Cerebellar nuclear complex (tissue), 1 donor: ENCODE measurements at places on chromosomes 6 and 20.

DNA sequence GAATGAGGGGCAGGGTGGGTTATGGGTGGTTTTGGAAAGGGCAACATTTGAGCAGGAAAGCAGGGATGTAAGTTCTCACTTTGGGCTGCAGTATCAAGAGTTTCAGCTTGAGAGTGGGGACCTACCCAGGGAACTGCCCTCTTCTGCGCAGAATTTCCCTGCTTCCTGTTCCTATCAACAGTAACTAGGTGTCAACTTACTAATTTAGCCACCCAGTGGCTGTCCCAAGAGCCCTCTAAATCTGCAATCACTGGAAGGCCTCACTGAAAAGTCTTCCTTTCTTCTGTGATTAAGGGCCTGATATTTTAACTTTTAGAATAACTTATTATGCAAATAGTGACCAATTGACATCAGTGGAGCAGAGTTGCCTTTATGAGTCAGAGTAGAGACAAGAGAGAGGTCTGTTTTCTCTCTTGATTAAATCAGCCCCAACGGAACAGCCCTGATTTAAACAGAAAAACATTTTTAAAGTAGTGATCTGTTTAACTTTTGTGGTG is 118.2 kb upstream of the RIPOR2 start:
- no peak for DNase-seq

DNA sequence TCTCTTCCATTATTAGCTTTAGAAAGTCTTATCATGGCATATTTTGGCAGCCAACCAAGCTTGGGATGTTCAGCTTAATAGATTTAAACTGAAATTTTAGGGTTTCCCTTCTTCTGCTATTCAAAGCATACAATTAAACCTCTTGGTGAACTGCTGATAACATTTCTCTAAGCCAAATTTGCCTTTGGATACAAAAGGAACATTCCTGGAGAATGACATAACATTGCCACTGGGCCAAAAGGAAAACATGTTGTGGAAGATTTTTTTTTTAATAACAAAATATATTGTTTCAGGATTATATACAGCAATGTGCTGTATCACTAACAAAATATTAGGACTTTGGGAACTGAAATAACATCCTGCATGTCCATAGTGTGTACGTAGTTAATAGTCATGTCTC is 215.1 kb upstream of the TBX18 start:
- DNase-seq, result no peak

DNA sequence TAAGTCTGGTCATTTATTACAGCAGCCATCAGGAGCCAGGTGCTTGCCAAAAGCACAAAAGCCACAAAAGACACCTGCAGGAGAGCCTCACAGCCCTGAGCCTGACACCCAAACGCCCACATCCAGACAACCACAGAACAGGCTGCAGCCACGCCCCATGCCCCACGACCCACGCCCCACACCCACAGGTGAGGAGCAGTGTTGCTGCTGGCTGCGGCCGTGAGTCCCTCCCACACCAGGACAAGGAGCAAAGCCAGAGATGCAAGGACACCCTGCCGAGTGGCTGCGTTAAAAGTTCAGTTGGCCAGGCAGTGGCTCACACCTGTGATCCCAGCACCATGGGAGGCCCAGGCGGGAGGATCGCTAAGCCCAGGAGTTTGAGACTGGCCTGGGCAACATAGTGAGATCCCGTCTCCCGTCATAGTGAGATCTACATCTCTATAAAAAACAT is 43.0 kb downstream of the SLC2A4RG start:
- no peak for DNase-seq

GRCh38 chr6:154257067-154257466 is 99.5 kb downstream of the IPCEF1 start:
- no peak for DNase-seq

GRCh38 chr6:29531668-29532067 is 27.9 kb downstream of the UBD start:
- DNase-seq, result no peak

GRCh38 chr6:105954148-105954547 is 132.0 kb upstream of the PRDM1 start:
- DNase-seq, result no peak

- peak; percentile 88 for DNase-seq
These were observed 351.0 kb downstream of the BCKDHB start for GRCh38 chr6:80457439-80457933.

DNA sequence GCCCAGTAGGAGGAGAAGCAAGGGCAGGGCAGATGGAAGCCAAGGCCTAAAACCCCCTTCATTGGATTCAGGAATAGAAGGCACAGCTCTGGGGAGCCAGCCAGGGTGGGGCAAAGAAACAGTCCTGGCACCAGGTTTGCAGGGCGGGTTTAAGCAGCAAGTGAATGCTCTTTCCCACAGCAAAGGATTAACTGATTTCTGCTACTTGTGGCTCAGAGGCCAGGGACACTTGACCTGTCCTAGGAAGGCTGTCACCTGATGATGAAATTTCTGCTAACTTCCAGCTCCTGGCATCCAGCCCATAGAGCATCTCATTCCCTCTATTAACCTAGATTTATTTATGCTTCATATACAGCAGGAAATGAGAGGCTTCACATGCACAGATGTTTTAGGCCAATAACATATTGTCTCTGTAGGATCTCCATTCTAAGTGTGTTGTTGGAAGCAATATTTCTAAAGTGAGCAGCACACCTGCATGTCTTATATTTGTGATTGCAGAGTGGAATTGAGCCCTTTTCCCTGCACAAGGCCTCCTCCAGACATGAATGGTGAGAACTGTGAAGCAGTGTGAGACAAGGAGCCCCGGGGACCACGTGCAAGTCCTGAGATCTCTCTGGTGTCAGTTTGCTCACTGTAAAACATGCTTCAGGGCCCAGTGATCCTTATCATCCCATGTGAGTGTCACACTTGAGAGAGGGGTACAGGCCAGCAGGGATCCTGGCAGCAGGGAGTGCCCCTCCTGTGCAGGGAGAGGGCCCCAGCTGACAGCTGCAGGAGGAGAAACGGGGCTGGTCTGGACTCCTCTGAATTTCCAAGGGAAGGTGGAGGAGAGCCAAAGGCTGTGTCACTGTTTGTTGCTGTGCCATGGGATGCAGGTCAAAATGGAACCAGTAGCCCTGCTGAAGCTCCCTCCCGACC is 41.1 kb upstream of the CST5 start:
- no peak for DNase-seq

DNA sequence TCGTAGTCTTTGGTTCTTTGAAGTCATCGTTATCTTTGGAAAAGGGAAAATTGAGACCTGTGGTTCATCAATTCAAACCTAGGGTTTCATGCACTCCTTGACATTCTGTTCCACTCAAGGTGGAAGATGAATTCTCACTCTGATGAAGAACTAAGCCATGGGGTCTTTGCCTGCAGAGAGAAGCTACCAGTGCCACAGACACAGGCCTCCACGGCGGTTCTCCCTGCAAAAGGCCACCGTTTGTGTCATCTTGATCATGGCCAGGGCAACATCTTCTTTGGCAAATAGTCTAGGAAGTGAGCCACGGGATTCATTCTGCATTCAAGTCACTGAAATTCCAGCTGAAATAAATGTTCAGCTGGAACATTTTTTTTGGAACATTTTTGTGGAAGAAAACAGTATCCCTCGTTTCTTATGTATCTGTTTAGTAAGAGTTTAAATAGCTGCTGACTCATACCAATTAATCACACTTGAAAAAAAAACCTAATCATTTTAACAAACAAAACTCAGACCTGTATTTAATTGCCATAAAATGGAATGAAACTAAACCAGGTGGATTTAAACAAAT is 206.0 kb upstream of the FOXQ1 start:
- DNase-seq, result no peak

DNA sequence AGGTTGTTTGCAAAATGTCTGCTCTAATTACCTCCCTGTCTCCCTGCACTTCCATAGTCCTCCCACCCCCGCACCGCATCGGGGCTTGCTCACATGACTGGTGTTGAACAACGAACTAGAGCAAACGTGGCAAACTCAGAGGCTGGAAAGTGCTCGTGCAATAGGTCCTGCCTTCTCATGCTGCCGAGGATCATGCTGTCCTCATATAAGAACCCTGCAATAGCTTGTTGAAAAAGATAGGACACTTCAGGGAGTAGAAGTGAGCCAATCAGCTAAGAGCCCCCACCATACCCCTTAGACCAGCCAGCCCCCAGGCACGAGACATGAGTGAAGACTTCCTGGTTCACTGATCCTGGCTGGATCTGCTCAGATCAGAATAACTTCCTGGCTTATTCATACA is 219.2 kb downstream of the C6orf118 start:
- no peak for DNase-seq

- peak; percentile 18 for DNase-seq
These were observed 46.2 kb upstream of the BCLAF1 start for GRCh38 chr6:136335736-136336363.

GRCh38 chr6:13873288-13874190 is 51.2 kb upstream of the RNF182 start:
- DNase-seq, result no peak

- DNase-seq, result no peak
These were observed 525 bp downstream of the FAM229B start for GRCh38 chr6:112087916-112088315.

- DNase-seq, result no peak
These were observed 5.9 kb downstream of the FOXA2 start for GRCh38 chr20:22578221-22579118.

- no peak for DNase-seq
These were observed 57.6 kb upstream of the TIAM2 start for GRCh38 chr6:154937306-154938220.

- DNase-seq, result no peak
These were observed 56.7 kb downstream of the ISM1 start for GRCh38 chr20:13277663-13278295.

DNA sequence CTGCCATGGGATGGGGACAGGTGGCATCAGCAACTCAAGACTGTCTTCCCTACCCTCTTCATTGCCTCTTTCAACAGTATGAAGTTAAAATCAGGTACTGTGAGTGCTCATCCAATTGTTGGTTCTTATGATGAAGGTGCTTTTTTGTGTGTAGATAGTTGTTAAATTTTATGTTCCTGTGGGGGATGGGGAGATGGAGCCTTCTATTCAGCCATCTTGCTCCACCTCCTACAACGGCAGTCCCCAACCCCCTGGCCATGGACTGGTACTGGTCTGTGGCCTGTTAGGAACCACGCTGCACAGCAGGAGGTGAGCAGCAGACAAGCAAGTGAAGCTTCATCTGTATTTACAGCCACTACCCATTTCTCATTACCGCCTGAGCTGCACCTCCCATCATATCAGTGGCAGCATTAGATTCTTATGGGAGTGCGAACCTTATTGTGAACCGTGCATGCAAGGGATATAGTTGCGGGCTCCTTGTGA is 47.8 kb upstream of the TOP1 start:
- DNase-seq, result no peak

DNA sequence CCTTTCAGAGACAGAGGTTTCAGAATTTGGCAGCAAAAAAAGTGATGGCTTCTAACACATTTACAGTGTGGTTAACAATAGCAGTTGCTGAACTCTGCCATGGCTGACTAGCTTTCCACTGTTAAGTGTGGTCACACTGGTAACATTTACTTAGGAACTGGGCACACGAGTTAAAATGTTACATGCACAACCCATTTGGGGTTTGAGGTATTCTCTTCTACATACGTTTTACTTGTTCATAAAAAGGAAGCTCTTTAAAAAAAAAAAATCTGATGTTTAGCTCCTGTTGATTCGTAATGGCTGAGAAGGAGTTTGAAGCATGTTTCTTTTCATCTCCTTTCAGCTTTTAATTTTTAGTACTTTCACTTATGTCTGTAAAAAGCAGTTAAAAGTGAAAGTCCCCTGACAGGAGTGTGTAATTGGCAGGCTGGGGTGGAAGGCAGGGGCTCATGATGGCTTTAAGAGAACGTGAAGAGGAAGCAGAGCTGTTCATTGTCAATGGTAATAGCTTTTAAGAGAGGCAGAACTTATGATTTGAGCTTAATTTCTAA is 245.9 kb downstream of the FARS2 start:
- DNase-seq, result no peak

- no peak for DNase-seq
These were observed 287.2 kb upstream of the SASH1 start for GRCh38 chr6:148055419-148055818.

DNA sequence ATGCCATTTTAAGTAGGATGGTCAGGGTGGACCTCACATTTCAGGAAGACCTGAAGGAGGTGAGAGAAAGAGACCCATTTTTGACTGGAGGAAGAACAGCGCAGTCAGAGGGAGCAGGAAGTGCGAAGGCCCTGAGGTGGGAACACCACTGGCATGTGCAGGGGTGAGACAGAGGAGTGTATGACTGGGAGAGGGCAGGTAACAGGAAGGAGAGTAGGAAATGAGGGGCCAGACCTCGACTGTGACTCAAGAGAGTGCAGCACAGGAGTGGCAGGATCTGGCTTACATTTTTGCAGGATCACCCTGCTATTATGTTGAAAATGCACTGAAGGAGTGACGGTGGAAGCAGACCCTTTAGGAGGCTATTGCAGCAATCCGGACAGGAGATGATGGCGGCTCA is 117.7 kb upstream of the CDYL start:
- DNase-seq, result no peak

DNA sequence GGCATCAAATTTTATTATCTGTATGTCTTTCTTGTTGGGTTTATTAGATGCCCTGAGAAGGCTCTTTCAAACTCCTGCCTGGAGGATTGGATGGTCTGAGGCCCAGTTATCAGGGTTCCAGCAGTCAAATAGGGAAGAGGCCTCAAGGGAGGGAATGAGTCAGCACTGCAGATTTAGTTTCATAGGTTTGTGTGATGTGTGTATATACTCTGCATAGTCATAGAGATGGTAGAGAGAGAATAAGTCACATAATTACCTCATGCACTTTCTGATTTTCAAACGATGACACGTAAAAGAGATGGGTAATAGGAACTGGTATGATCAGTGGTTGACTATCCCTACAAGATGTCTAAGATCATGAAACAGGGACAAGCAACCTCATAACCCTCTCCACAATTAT is 82.1 kb downstream of the ADAT2 start:
- DNase-seq, result no peak
